ENCODE measurements at places on chromosomes 5 and 9. TPM values are rescaled to one million over a fixed set of nuclear protein-coding genes. Genes with fewer than 3 reads are reported as not detected.

GRCh38 chr5:135254183-135254582 is 144.8 kb downstream of the MACROH2A1 start:
- DNase-seq: no peak

- DNase-seq: no peak
Measured at GRCh38 chr5:138596105-138596881, 21.1 kb upstream of the HSPA9 start.

DNA sequence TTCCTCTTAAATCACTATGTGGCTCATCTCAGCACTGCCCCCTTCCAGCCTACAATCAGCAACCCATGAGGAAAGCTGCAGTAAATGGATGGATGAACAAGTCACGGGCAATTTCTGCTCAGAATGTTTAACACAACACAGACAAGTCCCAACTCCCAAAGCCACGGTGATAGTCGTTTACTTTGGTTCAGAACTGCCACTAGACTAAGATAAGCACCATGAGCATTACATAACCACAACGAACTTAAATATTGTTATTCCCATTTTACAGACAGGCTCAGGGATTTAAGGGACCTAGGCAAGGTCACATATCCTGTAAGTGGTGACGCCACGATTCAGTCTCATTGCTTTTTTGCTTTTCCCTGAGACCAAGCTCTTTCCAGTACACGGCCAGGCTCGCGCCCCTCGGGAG is 2.0 kb upstream of the SMIM27 start:
- DNase-seq: no peak

GRCh38 chr9:19456426-19456825 is 47.6 kb downstream of the ACER2 start:
- no peak for DNase-seq

- no peak for DNase-seq
Measured at GRCh38 chr5:127074466-127074865, 1.2 kb upstream of the C5orf63 start.

DNA sequence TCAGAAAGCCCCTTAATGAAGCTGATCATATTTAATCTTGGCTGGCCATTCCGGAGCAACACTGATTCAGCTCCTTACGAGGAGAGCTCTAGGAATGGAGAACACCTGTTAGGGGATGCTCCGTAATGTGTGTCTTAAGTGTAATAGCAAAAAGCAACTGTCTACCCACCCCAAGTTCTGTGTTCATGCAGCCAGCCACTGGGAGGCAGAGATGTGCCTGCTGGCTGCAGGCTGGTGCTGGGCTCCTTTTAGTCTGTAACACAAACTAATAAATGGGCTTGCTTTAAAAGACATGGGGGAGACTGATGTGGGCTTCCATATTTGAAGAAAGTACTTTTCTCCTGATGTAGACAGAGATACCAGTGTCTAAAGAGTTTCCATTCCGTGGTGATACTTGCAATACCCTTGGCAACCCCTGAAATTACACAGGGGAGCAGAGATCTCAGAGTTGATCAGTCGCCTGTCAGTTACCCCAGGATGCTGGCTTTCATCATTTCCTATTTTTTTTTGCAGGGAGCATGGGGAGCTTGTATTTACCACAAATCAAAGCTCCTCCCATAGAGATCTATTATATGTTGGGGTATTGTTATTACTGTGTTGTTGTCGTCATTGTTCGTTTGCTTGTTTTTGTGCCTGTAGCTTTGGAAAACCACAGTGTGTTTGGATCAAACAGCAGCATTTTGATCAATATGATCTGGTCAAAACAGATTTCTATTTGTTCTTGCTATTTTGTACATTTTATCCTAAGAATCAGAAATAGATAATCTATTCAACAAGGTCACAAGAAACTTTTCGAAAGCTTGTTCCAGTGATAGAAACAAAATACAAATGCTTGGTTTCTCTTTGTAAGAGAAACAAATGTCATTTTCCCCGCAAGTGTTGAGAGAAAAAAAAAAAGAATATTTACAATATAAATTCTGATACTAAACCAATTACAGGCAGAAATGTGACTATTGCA is 65.8 kb downstream of the MTX3 start:
- DNase-seq: no peak

- no peak for DNase-seq
Measured at GRCh38 chr9:134895567-134895907, 14.9 kb downstream of the FCN2 start.

- no peak for DNase-seq
Measured at GRCh38 chr9:131394464-131395156, 724 bp downstream of the PRRC2B start.

DNA sequence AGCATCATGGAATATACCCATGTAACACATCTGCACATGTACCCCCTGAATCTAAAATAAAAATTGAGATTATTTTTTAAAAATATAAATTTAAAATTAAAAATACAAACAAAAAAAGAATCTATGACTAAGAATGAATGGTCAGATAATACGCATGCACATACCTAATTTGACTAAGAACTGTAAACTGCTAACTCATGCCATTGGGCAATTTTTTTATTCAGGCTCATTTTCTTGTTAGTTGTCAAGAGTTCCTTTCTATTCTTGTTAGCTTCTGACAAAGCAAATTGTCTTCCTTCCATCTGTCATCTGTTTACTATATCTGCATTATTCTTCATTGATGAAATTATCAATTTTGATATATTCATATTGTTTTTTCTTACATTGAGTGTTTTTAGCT is 69.5 kb upstream of the HAND1 start:
- DNase-seq: no peak

DNA sequence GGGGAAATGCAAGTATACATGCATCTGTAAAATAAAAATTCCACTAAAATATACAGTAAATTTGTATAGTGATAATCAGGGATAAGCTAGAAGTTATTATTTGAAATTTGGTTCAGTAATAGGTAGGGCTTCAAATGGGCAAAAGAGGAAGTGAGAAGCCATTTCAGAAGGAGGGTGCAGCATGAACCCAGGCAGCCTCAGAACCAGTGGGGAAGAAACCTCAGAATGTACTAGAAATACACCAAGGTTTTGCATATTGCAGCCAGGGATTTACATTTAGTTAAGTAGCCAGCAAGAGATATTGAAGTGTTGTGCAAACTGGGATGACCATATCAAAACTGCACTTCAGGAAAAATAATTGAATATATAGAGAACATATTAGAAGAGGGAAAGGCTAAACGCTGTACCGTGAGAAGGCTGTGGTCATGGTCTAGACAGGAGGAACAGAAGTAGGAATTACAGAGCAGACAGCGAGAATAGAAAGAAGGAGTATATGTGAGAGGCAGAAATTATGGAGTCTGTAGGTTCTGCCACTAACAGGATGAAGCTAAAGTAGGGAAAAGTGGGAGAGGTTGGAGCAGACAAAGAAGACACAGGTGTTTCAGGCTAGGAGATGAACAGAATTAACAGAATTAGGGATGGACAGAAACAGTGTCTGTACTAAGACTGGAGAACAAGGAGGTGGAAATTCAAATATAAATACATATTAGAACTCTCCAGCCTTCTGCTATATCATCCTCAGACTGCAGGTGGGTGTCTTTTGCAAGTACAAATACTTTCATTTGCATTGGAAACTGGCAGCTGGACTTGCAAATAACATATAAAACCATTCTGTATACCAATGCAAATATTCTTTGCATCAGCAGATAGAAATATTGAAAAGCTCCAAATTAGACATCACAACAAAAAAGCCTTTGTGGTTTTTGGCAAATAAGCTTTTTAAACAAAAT is 335.6 kb downstream of the ZNF608 start:
- DNase-seq: peak; percentile 39

DNA sequence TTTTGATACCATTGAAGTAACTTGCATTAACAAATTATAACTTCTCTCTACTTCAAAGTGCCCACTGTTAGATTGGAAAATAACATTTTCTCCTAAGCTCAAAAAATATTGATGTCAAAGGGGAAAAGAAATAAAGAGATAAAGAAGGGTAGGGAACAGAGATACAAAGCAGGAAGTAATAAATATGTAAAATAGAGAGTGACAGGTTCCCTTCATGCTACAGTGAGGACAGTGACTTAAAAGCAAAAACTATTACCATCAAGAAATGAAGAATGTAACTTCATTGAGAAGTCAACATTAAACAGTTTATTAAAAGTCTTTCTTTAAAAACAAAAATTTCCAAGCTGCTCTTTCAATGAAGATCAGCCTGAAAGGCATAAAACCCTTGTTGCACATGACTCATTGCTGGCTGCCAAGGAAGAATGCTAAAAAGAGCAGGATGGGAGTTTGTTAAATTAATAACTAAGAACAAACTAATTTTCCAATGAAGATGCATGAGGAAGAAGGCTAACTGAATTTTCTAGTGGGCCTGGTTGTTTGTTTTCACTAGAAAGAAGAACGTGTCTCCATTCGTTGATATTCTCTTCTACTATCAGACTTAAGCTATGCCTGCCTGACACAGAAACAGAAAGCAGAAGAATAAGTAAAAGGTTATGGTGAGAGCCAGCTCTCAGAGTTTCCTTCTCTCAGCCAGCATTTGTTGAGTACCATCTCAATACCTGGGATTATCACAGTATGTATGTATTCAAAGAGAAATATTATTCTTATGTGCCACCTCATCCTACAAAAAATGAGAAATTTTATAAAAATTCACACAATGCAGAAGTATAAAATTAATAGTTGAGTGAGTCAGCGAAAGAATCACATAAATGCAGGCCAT is 197.8 kb upstream of the NREP start:
- no peak for DNase-seq

GRCh38 chr5:107541400-107541799 is 129.3 kb downstream of the EFNA5 start:
- DNase-seq: no peak

DNA sequence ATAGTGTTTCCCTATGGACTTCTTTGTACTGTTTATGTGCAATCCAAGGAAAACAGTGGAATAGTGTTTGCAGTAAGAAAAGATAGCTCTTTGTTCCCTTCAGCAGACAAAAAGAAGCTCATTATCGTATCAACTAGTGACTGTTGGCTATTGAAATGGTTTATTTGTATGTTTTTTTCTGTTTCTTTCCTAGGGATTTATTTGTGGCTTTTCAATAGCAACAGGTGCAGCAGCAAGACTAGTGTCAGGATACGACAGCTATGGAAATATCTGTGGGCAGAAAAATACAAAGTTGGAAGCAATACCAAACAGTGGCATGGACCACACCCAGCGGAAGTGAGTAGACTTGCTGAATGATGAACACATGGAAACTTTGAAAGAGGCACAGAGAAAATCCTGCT is 65.1 kb downstream of the SLC44A1 start:
- DNase-seq: no peak

- no peak for DNase-seq
Measured at GRCh38 chr9:109893241-109893640, 113.2 kb downstream of the PALM2AKAP2 start.

GRCh38 chr5:94173100-94173499 is 431.7 kb upstream of the POU5F2 start:
- no peak for DNase-seq

GRCh38 chr5:2038321-2039179 is 155.8 kb upstream of the IRX4 start:
- peak; percentile 28 for DNase-seq

DNA sequence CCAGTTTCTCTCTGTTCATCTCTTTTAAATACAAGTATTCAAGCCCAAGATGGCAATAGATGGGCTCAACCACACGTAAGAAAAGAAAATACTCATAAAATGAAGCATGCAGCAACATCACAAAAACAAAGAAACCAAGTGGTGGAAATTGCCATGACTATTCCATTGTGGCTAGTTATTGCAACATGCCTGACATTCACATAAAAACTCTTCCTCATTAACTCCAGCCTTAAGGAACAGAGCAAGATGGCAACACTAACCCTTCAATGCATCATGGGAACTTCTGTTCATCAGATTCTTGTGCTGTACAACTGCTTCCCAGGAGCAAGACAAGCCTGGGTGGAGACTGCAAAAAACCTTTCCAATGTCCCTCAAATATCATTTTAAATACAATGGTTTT is 1.4 kb upstream of the GLIS3 start:
- DNase-seq: no peak

GRCh38 chr9:80012557-80013330 is 441.0 kb downstream of the TLE4 start:
- no peak for DNase-seq

- no peak for DNase-seq
Measured at GRCh38 chr9:77832639-77833038, 184.5 kb upstream of the GNA14 start.

Gene PAPPA
- 4.8 TPM for polyA plus RNA-seq

Gene PCDHGA1
- 3.8 TPM for polyA plus RNA-seq

Gene MARCOL
- not detected for polyA plus RNA-seq

Gene PCDHB14
- 15.4 TPM for polyA plus RNA-seq

Gene ANKRD31
- 0.53 TPM for polyA plus RNA-seq

Gene SLCO4C1
- 0.44 TPM for polyA plus RNA-seq

Gene CD74
- polyA plus RNA-seq: 59.3 TPM

Gene KCNV2
- 0.36 TPM for polyA plus RNA-seq

Gene DMRT3
- polyA plus RNA-seq: 1.0 TPM

All from spinal cord (tissue), 10 donors.